ENCODE measurements at places on chromosomes 5 and 9.

DNA sequence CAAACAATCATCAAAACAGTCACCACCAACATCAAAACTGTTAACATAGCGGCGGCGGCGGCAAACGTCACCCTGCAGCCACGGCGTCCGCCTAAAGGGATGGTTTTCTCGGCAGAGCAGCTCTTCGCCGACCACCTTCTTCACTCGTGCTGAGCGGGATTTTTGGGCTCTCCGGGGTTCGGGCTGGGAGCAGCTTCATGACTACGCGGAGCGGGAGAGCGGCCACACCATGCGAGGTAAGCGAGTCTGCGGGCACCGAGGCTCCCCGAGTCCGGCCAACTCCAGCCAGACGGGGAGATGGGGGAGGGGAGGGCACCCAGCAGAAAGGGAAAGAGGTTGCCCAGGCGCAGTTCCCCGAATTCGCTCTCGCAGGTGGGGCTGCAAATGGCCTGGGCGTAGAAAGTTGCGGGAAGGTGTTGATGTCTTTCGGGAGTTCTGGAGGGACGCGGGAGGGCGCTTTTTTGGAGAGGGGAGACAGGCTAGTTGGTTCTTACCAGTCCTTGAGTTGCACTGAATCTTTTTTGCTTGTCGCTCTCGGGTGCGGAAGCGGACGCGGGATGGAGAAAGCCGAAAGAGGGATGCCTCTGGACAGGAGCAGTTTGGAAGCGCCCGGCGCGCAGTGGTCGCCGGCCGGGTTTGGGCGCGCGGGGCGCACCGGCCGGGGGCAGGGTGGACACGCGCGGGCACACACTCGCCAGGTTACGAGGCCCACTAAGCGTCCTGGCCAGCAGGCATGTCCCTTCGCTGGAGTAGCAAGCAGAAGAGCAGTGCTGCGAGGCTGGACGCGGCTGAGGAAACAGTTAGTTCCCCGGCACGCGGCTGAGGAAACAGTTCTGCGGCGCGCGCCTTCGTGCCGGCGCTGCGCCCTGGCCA lies 849 bp downstream of the RORB start:
- DNase-seq = no peak

GRCh38 chr5:50745221-50745910 lies 78.9 kb downstream of the PARP8 start:
- no peak for DNase-seq

DNA sequence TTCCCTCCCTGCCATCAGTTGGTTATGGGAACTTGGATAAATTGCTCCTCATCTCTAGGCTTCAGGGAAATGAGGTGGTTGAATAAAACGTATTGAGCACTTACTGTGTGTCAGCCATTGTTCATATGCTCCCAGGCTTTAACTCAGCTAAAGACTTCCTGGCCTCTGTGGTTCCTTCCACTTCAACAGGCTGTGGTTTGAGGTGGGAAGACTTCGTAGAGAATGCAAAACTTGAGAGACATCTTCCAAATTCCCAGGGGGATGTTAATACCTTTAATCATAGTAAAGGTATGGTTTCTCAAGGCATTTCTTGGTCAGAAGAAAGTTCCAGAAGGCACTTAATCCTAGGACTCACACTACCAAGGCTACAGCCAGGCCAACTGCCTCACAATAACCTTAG lies 1.5 kb upstream of the GPX3 start:
- DNase-seq = no peak

GRCh38 chr9:136011703-136012496 lies 50.7 kb upstream of the UBAC1 start:
- no peak for DNase-seq

DNA sequence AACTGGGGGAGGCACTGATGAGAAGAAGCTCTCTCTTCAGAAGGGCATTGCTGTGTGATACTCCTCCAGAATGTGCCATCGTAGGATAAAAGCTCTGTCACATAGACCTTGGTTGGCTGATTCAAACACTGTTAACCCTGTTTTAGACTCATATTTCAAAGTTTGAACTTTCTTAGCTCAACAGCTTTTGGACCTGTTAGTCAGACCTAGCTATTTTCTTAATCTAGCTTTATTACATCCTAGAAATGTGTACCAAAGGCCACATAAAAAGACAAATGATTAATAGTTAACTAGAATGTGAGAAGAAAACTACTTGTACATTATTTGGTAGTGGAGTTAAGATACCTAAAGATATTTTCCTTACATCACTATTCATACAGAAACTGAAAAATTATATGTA lies 4.3 kb downstream of the RHOBTB3 start:
- no peak for DNase-seq

GRCh38 chr9:130111786-130112537 lies 58.3 kb downstream of the GPR107 start:
- no peak for DNase-seq

DNA sequence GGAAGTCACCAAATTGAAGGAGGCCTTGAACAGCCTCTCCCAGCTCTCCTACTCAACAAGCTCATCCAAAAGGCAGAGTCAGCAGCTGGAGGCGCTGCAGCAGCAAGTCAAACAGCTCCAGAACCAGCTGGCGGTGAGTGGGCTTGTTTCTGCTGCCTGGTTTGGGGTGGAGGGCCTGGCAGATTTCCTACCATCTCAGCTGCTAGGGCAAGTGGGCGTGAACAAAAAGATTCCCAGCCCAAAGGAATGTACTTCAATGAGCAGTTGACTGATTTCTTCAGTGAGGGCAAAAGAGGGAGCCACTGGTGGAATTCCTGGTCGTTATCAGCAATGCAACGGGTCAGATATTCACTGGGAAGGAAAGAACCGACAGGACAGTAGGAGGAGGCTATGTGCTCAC lies 12.6 kb upstream of the TTC23L start:
- DNase-seq = no peak

DNA sequence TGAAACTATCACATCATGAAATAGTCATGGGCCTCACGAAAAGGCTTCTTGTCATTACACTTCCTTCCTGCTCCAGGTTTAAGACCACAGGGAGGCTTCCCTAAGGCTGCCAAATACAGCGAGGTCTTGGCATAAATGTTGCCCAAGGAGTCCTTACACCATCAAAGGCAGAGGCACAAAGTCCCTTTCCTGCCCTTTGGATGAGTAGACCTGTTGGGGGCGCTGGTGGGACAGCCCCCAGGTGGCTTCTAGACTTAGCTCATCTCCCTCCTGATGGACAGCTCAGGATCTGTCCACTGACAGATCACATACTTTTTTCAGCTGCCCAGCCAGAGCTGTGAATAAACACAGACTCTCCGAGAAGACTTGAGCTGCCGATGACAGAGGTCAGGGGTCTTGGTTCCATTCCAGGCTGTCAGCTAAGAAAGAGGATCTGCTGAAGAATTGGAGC lies 15.5 kb upstream of the MEGF9 start:
- no peak for DNase-seq

- no peak for DNase-seq
Observed at GRCh38 chr9:76203373-76203772, 190.9 kb downstream of the RFK start.

DNA sequence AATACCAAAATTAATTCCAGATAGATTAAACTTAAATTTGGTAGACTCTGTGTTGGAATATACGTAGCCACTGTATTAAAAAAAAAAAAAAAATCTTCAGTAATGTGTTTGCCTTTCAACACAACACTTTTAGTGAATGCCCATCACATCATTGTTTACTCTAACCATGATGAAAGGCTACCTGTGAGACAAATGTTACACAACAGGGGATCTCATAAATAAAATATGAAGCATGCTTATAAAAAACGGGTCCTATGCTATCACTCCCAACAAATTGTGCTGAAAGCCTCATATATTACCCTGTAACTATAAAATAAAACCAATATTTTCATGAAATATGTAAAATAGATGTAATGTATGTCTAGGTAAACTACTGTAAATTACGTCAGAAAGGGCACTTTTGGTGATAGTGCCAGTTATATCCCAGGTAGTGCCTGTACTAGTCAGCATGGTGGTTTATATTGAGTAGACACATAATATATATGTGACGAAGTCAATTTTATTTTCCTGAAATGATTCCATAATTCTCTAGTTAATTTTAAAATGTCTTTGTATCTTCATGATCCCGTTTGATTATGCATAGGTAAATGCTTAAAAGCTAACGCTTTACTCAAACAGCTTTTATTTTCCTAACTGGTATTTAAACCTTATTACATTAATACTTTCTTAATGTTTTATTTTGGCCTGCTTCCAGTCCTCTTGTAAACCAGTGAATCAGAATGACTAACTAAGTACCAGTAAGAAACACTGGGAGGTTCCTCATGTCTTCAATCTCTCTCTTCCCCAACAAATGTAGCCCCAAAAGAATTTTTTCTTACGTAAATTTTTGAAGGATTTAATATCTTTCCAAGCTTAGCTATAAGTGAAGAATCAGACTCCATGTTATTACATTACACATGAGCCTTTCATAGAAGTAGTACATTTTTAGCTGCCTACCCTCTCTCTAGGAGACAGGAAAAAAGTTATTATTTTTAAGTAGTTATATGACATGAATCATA lies 420.3 kb downstream of the GABRG2 start:
- peak; percentile 9 for DNase-seq

- DNase-seq = no peak
Observed at GRCh38 chr5:69206528-69207190, 17.3 kb downstream of the CENPH start.

DNA sequence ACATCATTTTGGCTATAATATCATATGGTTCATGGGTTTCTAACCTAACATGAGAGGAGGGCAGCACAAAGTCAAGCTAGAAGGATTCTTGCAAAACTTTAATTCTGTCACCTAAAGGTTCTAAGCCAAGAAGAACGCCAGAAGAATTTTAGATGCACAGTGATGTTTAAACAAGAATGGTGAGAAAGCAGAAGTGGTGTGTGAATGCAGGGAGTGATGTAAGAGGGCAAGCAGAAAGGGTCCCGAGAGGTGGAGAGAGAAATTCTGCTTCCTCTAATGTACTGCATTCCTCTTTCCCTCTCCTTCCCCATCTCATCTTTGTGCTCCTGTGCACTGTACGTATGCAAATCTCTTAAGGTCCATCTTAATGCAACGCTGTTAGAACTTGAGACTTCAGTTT lies 2.1 kb upstream of the TRMO start:
- DNase-seq = no peak

GRCh38 chr9:113186137-113186755 lies 34.8 kb downstream of the FKBP15 start:
- no peak for DNase-seq

DNA sequence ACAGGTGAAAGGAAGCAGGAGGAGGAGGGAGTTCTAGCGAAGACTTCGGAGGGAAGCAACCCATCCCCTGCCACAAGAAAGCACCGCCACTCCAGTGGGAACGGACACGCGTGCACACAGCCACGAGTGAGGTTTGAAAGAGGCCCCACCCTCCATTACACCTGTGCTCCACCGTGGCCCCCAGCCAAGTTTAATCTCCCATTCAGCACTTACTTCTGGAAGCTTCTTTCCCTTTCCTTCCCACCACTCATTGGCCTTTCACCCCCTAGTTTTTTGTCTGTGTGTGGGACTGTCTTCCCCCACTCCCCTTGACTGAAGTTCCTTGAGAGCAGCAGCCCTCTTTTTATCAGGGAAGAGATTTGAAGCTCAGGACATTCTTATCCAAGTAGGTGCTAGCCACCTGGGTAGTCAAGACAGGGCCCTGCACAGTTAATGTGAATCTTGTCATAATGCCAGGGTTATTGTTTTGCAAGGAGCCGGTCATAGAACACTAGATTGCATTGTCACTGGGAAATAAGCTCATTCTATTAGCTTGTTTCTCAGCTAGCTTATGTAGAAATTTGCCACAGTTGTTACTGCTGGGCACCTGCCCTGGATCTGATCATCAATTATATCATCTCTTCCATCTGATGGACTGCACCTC lies 256.0 kb downstream of the DOCK8 start:
- no peak for DNase-seq

DNA sequence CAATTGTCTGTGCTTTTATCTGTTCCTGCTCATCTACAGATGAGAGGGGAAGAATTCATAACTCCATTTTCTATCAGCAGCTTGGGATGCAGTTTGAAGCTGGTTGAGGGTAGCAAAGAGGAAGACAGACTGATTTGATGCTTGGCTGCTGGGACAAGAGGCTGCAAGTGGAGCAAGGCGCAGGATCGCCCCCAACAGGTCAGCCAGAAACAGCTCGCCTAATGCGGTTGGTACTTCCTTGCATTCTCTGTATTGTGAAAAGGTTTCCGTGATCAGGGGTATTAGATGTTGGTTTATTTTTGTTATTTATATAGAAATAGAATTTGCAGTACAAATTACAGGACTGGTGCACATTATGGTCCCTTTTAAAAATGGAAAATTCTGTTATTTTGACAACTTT lies 40.6 kb downstream of the ZNF883 start:
- no peak for DNase-seq

- DNase-seq = no peak
Observed at GRCh38 chr5:1504069-1504595, 19.6 kb downstream of the LPCAT1 start.

- no peak for DNase-seq
Observed at GRCh38 chr9:700365-701282, 140.9 kb upstream of the DMRT1 start.

GRCh38 chr5:54703133-54703532 lies 185.6 kb downstream of the SNX18 start:
- DNase-seq = peak; percentile 59

GRCh38 chr5:177306674-177307543 lies 3.3 kb downstream of the PRELID1 start:
- DNase-seq = no peak

- no peak for DNase-seq
Observed at GRCh38 chr5:74310997-74311930, 329.3 kb downstream of the ENC1 start.

- DNase-seq = no peak
Observed at GRCh38 chr9:114958844-114959235, 28.4 kb upstream of the TNFSF8 start.

- DNase-seq = no peak
Observed at GRCh38 chr5:142109331-142110045, 909 bp downstream of the NDFIP1 start.

GRCh38 chr5:180006141-180006540 lies 65.4 kb downstream of the RNF130 start:
- no peak for DNase-seq

GRCh38 chr9:132989414-132989996 lies 11.0 kb downstream of the GFI1B start:
- DNase-seq = no peak

GRCh38 chr9:133458643-133459312 lies 1.0 kb upstream of the CACFD1 start:
- DNase-seq = no peak

DNA sequence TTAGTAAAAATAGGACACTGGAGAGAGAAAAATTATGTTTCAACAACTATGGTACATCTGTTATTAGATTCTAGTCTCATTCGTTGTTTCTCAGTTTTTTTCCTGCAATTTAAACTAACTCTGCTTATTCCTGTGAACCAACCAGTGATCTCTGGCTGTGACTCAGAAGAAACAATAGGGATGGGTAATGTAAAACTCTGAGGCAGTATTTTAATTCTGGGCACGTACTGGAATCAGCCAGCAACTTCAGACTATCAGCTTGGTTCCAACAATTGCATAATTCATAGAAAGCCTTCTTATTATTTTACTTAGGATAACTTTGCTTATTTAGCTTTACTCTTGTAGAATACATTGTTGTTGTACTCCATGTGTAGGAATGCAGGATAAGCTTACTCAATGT lies 28.8 kb downstream of the MLLT3 start:
- DNase-seq = no peak

Measured in AG04449 (cell line).